ENCODE measurements at places on chromosomes 1 and 21.

DNA sequence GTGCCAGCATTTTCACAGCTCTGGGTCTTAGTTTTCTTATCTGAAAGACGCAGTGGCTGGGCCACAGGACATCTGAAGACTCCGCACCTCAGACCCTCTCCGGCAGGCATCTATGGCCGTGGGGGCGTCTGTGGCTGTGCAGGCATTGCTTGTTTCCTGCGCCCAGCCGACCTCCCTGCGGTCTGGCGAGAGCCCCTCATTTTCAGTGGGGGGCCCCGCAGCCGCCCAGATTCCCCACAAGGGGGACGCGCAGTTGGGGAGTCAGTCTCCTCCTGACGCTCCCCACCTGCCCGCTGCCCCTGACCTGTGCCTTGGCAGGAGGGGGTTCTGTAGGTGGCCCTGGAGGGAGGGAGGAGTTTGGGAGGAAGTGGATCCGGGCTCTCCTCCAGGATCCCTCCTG is 3.5 kb upstream of the TFF1 start:
- no peak for DNase-seq

DNA sequence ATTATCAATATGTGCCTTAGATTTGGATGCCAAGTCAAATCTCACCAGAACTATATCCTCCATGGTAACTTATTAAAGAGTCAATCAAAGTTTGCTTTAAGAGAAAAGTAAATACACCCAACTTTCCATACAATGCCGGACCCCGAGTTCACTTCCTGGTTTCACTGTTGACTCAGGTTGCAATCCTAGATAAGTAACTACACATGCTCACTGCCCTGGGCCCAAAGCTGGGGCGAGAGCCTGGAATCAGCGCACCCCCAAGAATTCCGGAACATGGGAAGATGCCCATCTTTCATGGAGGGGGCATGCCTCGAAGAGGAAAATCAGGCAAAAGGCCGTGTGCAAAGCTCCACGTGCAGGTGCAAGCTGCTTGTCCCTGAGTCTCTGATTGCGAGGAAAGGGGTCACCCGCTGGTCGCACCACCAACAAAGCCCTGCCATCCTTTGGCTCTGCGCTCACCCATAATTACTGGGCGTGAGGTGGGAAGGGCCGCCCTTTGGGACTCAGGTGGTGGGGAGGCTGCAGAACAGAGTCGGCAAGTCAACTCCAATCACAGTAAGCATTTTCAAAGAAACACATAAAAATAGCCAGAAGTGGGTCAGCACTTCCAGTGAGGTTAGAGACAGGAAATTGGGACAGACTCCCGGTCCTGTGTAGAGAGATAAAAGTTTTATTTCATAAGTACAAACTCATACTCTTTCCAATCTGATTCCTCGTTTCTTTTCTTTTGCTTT is 167.7 kb downstream of the TOMM20 start:
- no peak for DNase-seq

- DNase-seq = no peak
Measured at GRCh38 chr1:154862907-154863306, 7.2 kb downstream of the KCNN3 start.

DNA sequence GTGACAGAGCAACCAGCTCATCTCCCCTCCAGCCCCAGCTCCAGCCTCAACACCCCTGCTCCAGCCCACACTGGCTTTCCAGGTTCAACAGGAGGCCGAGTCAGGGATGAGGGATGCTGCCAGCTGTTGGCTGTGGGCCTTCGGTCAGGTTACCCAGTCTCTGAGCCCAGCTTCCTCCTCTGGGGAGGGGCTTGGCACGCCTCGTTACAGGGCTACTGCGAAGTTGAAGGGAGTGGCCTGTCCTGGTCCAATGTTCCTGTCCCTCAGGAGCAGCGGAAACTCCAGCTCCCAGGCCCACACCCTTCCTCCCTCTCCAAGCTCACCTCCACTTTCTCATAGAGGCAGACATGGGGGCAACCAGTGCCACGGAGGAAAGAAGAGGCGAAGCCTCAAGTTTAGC is 15.1 kb upstream of the TAS1R2 start:
- DNase-seq = no peak

- no peak for DNase-seq
Measured at GRCh38 chr21:32328595-32328994, 29.9 kb downstream of the MRAP start.
